ENCODE measurements at places on chromosomes 7 and 10. TPM values are rescaled to one million over a fixed set of nuclear protein-coding genes. Genes with fewer than 3 reads are reported as not detected.

Gene CYP3A5
- 0.31 TPM for total RNA-seq

Gene ADCY1
- 2.1 TPM for total RNA-seq

Gene LIMK1
- 59.6 TPM for total RNA-seq

Gene SOSTDC1
- total RNA-seq, result not detected

Gene ERVW-1
- total RNA-seq, result not detected

Gene NPY4R
- 2.2 TPM for total RNA-seq

Gene GATA3
- 5.9 TPM for total RNA-seq

Gene OGDHL
- 1.3 TPM for total RNA-seq

Gene GNAT3
- not detected for total RNA-seq

Gene RASA4B
- 1.2 TPM for total RNA-seq

Gene ENKUR
- total RNA-seq, result 0.13 TPM

Gene ANXA8
- 0.72 TPM for total RNA-seq

- DNase-seq, result no peak
Observed at GRCh38 chr10:50550291-50550839, 73.4 kb downstream of the SGMS1 start.

DNA sequence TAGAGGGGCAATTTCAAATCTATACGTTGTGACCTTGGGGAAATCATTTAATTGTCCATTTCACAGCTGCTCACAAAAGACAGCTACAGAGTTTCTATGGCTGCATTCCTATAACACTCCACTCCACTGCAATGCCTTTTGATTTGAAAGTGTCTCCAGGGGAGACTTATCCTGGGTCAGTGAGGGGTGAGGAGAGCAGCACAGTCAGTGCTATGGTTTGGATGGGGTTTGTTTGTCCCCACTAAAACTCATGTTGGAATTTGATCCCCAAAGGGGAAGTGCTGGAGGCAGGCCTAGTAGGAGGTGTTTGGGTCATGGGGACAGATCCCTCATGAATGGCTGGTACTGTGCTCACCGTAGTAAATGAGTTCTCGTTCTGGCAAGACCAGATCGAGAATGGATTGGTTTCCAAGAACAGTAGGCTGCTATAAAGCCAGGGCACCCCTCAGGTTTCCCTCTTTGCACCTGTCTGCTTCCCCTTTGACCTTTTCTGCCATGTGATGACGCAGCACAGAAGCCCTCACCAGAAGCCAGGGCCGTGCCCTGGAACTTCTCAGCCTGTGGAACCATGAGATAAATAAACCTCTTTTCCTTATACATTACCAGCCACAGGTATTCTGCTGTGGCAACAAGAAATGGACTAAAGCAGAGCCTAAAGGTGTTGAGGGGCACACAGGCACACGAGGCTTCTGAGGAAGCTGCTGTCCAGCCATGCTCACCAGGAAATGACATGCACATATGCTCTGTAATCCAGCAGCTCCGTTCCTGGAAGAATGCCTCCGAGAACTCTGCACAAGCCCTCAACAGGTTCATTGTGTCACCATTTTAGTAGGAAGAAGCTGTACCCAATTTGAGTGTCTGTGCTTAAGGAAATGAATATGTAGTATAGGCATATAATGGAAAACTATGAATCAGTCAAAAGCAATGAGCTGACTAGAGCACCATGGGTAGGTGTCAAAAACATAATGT lies 5.0 kb upstream of the PAPOLB start:
- no peak for DNase-seq

GRCh38 chr7:88398459-88398858 lies 91.8 kb upstream of the STEAP4 start:
- no peak for DNase-seq

DNA sequence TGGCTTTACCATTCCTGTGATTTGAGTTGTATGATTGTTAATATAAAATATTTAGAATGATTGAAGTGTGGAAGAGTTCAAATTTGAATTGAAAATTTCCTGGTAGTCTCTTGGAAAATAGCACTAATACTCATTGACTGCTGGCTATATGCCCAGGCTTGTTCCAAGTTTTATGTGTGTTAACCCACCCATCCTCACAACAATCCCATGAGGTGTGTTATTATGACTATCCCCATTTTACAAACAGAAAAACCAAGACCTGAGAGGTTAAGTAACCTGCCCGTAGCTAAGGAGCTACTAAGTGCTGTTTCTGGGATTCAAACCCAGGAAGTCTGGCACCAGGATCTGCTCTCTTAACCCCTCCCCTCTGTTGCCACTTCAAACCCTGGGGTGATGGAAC lies 213.9 kb downstream of the CREB5 start:
- DNase-seq, result no peak

- no peak for DNase-seq
Observed at GRCh38 chr7:116340943-116341907, 130.9 kb downstream of the TES start.

DNA sequence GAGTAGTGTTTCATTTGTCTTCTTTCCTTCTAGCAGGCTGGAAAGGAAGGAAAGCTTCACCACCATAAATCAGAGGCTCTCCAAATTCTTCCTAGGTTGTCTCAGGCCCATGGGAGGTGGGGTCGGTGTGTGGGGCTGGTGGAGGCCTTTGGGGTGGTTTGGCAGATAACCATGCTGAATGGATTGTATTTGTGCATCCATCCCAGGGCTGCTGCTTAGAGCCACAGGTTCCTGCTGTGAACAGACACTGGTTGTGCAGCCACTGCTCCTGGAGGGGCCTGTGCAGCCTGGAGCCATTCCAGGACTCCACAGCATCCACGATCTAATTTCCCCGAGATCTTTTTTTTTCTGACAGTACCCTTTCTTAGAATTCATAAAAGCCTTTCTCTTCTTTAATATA lies 741.8 kb downstream of the SUGCT start:
- no peak for DNase-seq

- no peak for DNase-seq
Observed at GRCh38 chr7:155589001-155589980, 42.9 kb upstream of the CNPY1 start.

GRCh38 chr10:126712681-126713080 lies 42.2 kb upstream of the C10orf90 start:
- DNase-seq, result no peak

GRCh38 chr10:1063232-1063865 lies 7.2 kb downstream of the WDR37 start:
- no peak for DNase-seq

DNA sequence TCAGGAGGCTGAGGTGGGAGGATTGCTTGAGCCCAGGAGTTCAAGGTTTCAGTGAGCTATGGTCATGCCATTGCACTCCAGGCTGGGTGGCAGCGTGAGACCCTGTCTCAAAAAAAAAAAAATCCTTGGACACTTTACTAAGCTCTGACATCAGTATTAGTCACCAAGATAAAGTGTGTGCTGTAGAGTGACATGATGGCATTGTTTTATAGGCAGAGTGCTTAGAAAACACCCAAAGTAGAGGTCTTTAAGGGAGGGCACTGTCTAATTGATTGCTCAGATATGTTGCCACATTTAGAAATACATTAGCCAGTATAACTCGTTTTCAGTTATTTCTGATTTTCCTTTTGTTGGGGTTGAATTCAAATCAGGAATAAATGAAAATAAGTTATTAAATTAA lies 235.9 kb downstream of the REEP3 start:
- DNase-seq, result no peak

DNA sequence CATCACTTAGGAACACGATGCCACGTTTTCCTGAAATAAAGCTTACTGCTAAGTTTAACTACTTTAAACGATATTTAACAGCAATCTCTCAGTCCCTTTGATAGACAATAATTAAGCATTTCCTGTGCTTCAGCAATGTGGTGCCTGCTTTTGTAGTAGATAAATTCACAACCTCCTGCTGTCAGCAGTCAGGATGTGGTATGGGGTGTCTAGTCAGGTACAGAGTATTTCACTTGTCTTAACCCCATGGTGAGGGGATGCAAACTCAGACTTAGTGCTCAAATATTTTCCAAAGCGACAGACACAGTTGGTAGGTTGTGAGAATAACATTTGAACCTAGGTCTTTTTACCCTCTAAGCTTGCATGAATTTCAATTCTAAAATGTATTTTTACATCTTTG lies 526.2 kb upstream of the PFKP start:
- no peak for DNase-seq

- no peak for DNase-seq
Observed at GRCh38 chr7:41163991-41164390, 538.9 kb downstream of the INHBA start.

- no peak for DNase-seq
Observed at GRCh38 chr10:116768786-116769185, 26.4 kb upstream of the HSPA12A start.

DNA sequence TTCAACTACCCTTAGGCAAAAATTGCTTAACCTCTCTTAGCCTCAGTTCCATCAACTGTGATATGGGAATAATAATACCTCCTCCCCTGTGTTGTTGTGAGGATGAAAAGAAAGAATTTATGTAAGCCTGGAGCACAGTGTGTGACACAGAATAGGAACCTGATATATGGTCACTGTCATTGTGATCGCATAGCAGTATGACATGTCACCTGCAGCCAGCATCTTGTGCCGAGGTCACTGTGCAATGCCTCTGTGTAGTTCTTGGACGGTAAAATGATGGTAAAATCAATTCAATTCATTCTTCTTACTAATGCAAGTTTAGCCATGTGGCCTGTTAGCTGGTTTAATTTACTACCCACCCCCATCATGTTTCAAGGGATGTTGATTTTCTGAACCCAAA lies 54.6 kb upstream of the GPR158 start:
- no peak for DNase-seq

GRCh38 chr10:104277785-104278184 lies 8.8 kb downstream of the GSTO2 start:
- DNase-seq, result no peak

GRCh38 chr10:81036257-81036656 lies 498.6 kb downstream of the SH2D4B start:
- no peak for DNase-seq

DNA sequence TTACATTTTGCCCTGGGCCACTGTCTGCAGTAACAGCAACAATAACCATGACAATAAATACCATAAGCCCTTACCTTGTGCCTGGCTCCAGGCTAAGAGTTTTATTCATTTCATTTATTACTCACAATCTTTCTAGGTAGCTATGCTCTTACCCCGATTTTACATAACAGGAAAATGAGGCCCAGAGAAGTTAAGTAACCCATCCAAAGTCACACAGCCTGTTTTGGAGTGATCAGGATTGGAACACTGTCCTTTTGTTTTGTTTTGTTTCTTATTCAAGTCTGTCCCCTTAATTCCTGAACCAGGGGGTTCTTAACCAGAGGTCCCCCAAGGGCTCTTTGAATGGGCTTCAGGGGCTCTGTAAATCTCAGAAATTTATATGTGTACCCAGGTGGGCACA lies 4.2 kb upstream of the LBX1 start:
- DNase-seq, result no peak

GRCh38 chr7:51067757-51068156 lies 248.9 kb downstream of the COBL start:
- peak; percentile 78 for DNase-seq

GRCh38 chr7:101399759-101400158 lies 37.1 kb downstream of the COL26A1 start:
- no peak for DNase-seq

DNA sequence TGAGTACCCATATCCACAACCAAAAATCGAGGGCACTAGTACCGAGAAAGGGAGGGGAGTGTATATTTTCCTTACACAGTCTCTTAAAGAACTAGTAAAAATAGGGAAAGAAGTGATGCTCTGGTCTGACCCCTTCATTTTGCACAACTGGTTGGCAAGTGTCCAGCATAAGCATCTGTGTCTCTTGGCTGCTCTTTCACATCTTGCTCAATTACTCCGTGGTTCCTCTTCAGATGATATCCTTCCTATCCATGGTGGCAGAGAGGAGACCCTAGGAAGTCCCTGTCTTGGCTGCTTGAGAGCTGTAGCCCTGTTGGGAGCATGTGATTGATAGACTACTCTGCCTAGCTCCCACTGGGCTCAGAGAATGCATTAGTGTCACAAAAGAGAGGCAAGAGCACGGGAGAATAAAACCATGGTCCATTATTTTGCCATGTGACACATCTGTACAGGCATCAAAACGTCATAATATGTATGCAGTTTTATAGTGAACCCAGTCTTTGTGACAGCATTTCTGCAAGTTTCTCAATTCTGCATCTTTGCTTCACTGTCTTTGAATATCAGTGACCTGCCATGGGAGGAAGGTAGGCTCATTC lies 111.8 kb upstream of the ANKRD1 start:
- DNase-seq, result no peak

DNA sequence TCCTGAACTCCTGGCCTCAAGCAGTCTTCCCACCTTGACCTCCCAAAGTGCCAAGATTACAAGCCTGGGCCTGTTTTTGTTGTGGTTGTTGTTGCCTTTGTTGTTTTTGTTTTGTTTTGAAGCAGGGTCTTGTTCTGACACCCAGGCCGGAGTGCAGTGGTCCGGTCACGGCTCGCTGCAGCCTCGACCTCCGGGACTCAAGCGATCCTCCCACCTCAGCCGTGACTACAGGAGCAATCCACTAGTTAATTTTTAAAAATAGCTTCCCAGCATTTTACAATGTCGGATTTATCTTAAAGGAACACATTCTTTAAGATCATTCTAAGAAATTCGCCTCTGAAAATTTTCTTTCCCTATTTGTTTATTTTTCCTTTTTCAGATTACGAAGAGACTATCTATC lies 27.7 kb upstream of the AP5Z1 start:
- no peak for DNase-seq

DNA sequence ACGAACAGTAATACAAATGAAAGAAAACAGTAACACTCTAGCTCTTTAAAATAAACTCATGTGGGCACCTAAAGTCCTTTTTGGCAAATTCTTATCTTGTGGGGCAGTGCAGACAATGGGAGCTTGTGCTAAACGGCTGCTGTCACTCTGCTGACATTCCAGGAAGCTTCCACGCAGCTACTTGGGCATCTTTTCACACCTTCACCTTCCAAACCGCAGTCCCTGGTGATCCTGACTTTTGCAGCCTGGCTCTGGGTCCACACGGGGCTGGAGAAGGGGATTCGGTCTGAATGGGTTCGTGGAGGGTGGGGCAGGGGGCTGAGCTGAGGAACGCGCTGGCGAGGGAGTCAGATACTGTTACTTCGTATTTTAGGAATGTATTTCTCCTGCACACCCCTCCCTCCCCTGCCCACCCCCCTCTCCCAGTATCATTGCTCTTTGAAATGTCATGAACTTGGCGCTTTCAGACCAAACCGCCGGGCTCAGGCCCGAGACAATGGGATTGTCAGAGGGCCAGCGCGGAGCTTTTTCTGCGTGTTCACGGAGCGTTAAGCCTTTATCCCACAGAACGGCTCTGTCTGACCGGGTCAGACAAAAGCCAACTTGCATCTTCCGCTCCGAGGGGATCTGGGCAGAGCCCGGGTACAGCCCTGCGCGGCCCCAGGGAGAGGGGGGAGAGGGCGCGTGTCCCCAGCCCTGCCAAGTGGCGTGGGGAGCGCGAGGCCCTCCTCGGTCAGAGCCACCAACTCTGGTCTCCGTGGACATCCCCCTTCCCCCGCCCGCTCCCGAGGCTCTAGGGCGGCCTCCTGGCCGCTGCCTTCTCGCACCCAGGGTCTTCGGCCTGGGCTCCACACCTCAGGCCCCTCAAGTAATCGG lies 76.7 kb upstream of the EN2 start:
- DNase-seq, result no peak

DNA sequence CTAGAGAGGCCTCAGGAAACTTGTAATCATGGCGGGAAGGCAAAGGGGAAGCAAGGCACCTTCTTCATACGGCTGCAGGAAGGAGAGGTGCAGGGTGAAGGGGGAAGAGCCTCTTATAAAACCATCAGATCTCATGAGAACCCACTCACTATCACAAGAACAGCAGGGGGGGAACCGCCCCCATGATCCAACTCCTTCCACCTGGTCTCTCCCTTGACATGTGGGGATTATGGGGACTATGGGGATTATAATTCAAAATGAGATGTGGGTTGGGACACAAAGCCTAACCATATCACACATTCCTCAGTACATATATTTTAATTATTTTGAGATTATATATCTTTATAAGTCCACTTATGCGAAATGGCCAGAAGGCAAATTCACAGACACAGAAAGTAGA lies 8.9 kb downstream of the HK1 start:
- DNase-seq, result no peak

Data from Panc1 (cell line).